ENCODE measurements at places on chromosomes 7 and 10.

DNA sequence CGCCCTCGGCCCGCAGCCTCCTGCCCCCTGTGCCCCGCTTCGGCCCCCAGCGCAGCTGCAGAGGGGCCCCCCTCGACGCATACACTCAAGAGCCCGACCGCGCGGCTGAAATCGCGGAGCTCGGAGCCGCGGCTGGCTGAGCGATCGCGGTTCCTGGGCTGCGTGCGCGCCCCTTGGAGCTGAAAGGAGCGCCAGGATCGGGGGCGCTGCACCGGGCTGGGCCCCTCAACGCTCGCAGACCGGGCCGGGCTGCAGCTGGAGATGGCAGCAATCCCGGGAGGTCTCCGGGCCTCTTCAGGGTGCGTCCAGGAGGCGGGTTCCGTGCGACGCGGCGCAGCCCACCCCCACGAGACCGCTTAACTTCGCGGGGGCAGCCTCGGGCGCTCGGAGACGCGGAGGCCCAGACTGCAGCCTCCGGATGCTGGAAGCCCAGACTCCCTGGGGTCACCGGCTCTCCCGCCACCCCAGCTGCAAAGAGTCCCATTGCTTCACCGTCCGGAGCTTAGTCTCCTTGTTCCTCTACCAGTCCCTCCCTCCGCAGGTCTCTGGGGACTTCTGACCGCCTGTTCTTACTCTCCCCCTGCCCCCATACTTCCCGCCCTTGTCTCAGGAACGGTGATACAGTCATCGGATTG, 73.0 kb upstream of the LRRC4 start:
- peak; percentile 32 for DNase-seq

DNA sequence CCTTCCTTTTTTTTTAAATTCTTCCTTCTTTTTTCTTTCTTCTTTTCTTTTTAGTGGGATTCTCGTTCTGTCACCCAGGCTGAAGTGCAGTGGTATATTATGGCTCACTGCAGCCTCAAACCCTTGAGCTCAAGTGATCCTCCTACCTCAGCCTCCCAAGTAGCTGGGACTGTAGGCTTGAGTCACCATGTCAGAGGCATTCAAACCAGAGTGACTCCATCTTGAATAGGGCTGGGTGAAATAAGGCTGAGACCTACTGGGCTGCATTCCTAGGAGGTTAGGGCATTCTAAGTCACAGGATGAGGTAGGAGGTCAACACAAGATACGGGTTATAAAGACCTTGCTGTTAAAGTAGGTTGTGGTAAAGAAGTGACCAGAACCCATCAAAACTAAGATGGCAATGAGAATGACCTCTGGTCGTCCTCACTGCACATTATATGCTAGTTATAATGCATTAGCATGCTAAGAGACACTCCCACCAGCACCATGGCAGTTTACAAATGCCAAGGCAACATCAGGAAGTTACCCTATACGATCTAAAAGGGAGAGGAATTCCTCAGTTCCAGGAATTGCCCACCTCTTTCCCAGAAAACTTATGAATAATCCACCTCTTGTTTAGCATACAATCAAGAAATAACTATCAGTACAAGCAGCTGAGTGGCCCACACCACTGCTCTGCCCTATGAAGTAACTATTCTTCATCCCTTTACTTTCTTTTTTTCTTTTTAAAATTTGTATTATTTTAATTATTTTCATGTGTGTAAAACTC, 99.0 kb upstream of the ITGB1 start:
- no peak for DNase-seq

GRCh38 chr10:97849103-97849686, 448 bp upstream of the GOLGA7B start:
- DNase-seq, result no peak

DNA sequence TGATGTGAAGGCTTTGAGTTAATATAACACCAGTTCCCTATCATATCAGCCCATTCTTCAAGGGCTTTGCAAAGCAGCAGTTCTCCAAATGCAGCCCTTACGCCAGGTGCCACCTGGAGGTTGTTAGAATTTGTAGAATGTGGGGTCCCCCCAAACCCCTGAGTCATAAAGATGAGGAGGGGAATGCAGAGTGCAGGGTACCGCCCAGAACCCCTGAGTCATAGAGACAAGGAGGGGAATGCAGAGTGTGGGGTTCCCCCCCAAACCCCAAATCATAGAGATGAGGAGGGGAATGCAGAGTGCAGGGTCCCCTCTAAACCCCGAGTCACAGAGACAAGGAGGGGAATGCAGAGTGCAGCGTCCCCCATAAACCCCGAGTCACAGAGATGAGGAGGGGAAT, 605.8 kb downstream of the PTPRN2 start:
- no peak for DNase-seq

DNA sequence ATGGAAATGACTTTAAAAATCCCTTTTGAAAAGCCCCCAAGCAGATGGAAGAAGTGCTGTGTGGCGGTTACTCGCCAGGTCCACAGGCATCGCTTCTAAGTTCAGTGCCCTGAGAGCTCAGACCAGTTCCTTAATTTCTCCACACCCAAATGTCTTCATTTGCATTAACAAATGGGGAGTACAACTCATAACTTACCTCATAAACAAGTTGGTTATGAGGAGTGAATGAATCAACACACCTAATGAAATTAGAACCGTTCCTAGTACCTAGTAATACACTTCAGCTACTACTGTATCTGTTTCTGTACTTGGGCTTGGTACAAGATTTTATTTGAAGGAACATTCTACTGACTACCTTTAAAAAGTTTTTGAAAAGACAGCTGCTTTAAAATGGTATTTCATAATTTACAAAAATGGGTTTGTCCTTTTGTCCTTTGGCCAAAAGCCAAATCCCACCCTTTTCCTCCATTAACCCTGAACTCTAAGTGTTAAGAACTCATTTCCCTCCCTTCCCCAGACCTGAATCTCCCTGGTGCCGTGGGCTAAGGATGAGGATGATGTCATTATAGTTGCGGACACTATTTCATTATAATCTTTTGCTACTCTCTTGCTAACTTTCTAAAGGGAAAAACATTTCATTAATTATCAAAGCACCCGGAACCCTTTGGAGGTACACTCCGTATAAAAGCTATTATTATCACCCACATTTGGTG, 221.5 kb upstream of the CELF2 start:
- no peak for DNase-seq

DNA sequence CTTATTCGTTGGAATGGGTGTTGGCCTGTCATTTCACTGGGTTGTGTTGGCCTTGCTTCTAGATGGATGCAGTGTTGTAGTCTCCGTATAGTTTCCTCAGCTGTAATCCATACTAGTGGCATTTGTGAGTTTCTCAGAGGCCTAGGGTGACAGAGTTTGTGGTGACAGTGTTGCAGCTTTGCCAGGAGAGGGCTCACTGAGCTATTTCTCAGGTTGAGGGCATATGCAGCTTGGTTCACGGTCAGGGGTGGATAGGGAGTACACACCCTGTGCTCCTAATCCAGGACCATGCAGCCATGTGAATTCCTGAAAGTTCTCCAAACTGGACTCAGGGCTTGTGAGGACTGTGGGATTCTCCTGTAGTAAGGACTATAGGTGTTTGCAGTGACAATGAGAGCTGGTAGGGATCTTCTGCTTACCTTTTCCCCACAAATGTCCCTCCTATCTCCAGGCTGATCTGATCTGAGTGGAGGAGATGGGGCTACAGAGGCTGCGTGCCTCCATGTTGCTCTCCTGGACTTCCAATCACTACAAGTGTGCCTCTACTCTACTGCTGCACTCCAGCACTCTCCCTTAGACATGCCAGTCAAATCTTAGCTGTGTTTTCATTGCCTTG, 229.0 kb downstream of the STK31 start:
- peak; percentile 60 for DNase-seq

GRCh38 chr7:102836191-102836919, 76.4 kb upstream of the LRRC17 start:
- DNase-seq, result no peak

- DNase-seq, result no peak
Measured at GRCh38 chr10:119642556-119643111, 8.5 kb upstream of the BAG3 start.

DNA sequence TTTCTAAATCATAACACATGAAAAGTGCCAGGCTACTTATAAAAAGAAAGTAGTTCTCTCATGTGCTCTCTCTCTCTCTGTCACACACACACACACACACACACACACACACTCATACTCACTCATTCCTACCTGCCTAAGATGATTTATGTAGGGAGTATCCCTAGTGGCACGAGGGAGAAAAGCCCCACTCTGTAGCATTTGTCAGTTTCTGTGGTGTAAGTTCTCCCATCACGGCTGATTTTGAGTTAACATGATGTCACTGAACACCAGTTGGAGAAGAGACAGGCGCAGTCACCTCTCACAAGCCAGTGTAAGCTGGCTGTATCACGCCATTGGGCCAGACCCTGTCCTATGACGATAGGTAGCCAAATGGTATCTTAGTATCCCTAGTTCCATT, 395.4 kb downstream of the SFMBT2 start:
- DNase-seq, result no peak

GRCh38 chr10:124325633-124325914, 93.1 kb downstream of the OAT start:
- DNase-seq, result no peak

DNA sequence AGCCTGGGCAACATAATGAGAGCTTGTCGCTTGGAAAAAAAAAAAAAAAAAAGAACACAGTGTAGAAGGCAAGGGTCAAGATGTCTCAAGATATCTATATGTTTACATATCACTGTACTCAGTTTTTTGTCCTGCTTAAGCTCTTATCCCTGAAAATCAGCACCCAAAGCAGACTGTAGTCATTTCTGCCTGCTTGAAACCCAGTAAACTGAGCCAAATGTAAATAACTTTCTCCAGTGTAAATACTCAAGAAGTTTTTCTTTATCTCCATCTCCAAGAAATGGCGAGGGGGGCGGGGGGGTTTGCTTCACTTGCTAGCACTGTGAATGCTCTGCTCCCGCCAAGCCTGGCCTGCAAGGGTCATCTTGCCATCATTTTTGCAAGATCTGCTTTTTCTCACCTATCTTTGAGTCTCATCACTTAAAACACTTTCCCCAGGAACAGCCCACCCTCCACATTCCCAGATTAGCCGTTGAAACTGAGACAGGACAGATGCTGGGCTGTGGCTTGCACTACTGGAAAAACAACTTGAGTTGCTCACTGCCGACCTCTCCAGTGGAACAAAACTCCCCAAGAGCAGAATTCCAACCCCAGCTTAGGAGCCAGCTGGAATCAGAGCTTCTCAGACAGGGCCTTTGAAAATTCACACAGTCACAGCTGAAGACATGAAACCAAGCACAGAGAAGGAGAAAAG, 54.6 kb downstream of the AFAP1L2 start:
- DNase-seq, result peak; percentile 93

- DNase-seq, result no peak
Measured at GRCh38 chr7:135600226-135600625, 42.5 kb downstream of the NUP205 start.

GRCh38 chr7:66238773-66239466, 33.8 kb downstream of the TPST1 start:
- DNase-seq, result no peak

GRCh38 chr10:48904861-48905260, 34.8 kb downstream of the LRRC18 start:
- DNase-seq, result no peak

DNA sequence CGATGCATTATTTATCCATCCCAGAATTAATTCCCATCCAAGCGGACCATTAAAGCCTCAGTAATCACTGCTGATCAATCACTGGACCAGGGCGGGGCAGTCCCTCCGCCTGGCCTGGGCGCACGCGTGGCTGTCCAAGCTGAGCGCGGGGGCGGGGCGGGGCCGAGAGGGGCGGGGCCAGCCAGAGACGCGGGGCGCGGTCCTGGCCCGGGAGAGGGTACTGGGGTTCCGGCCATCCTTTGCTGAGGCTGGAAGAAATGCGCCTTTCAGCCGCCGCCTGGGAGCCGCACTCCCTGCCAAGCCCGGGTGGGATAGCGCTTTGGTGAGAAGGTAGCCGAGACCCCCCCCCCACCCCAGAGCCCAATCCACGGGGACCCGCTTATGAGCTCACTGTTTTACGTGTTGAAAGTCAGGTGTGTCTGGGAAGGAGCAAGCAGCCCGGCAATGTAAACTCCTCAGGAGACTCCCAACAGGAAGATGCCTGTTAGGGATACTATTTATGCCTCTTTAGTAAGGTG, at the start of gene ARHGAP22:
ARHGAP22 (minus strand) TSS at position 83 of the 518 bp plus-strand sequence. CDS start 277 bp downstream, outside the sequence.
- no peak for DNase-seq

DNA sequence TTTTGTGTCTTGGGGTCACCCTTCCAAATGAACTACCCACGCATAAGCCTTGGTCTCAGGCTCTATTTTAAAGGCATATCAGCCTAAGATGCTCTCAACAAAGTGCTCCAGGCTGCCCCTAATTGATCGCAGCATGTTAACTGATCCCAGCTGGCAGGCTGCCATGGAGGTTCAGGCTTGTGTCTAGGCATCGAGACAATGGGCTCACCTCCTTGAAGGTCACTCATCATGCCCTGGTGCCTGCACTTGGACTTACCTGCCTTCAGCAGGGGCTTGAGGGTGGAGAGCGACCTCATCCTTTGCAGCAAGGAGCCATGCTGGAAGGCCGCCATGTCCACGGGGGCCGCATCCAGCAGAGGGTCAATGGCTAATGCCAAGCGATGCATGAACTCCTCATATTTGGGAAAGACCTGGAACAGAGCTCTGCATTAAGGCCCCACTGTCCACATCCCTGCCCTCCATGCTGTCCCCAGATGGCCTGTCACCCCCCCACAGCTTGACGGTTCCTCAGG, 17.8 kb downstream of the PYROXD2 start:
- DNase-seq, result no peak

- DNase-seq, result no peak
Measured at GRCh38 chr10:12974078-12974477, 27.4 kb downstream of the CCDC3 start.

DNA sequence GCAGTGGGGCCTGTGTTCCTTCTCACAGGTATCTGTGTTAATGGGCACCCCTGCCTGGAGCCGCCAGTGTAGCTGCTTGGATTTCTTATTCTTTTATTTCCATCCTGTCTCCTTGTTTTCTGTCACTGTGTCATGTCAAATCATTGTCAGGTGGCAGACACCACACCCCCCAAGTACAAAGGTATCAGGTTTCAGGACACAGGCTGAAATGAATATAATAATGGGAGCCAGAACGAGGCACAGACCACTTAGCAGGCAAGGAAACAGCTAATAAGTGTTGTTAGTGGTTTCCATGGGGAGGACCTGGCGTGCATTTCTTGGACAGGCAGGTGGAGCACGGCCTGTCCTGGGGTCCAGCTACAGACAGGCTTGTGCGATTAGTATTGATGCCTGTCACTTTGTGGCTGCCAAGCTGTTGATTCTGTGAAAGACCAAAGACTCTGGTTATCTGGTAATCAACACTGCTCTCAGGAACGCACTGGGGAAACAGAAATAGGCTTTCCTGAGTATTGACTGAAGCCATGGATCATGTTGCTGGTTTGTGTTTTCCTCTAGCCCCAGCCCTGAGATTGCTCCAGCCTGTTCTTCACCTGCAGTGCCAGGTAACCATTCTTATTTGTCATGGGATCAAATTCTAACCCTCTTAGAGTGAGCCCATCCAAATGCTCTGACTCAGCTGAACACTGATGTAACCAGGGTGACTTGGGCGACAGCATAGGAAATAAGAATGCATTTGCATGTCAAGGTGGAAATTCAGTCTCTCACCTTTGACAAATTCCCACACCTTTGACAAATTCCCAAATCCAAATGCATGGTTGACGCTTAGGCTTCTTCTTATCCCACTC, 1002.0 kb downstream of the LRMDA start:
- DNase-seq, result peak; percentile 67
